ENCODE measurements at places on chromosomes 2 and 18.

- no peak for DNase-seq
Observed at GRCh38 chr18:47932190-47932589, 1.7 kb upstream of the SMAD2 start.

DNA sequence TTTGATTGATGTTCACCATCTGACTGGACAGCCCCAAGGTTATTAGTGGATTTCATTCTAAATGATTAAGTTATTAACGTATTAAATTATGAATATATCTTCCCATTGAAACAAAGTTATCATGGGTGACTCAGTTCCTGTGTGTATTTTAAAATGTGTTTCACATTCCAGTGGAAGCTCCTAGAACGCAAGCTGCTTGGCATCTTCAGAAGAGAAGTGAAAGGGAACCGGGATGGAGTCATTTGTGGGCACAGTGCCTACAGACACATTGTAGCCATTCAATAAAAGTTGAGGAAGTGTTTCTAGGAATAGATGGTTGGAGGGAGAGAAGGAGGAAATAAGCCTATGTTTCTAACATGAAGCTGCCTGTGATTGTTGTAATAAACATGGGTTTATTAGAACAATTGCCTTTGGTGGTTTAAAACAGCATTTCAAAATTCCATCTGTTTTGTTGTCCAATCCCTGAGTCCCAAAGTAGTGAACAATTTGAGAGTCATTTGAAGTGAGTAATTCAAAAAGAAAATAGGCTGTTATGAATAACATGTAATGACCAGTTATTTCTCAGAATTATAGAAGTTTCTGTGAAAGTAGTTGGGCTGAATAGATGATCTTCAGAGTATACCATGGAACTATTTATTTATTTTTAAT lies 143.5 kb downstream of the PKP4 start:
- DNase-seq, result peak; percentile 75

DNA sequence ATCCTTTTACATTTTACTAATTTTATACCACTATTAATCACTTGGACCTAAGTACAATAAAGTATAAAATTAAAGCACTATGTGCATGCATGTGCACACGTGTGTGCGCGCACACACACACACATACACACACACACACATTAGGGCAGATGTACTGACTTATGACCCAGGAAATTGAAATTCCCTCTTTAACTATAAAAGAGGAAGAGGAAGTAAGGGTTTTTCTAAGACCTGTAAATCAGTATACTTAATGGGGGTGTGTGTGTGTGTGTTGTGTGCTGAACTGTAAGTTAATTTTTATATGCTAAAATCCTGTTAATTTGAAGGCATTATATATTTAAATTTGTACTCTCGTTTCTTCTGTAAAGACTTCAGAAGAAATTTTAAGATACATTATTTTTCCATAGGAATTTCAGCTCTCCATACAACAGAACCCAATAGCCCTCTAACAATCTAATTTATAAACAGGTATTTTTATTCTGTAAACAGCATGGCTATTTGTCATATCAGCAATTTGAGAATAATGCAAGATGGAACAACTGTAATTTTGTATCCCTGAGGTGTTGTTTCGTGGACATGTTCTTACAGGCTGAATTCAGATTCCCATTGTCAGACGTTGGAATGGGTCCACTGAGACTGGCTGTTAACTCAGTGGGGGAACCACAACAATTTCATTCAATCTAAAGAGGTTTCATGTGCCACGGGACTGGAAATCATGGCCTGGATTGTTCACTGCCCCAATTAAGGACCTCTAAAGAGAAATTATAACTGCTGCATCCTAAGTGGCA lies 90.9 kb downstream of the PLA2R1 start:
- no peak for DNase-seq

DNA sequence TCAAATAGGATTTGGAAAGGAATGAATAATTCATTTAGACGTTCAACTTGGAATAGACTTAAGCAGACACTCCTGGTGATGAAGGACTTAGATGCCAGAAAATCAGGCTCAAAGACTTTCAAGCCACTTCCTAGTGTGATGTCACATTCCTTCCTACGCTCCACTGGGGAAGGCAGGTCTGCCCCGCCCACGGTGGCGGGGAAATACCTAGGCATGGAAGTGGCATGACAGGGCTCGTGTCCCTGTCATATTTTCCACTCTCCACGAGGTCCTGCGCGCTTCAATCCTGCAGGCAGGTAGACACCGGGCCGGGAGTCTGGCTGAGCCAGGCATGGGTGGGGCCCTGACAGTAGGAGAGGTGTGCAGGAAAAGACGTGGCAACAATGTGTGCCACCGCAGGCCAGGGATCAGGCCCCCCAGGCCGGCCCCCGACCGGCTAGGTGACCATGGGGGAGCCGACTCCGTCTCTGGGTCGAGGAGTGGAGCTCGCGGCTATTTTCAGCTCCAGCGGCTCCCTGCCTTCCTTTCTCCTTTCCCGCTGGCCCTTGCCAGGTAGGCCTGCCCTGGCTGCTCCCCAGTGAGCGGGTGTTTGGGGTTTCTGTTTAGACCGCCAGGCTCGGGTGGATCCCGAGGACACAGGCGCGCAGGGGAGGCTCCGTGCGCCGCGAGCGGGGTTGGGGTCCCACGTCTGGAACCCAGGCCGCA lies at the start of gene IL1RL2:
Gene IL1RL2, plus strand, starts transcription at position 233 of the 705 bp plus-strand sequence. CDS start 845 bp downstream, outside the sequence.
- no peak for DNase-seq

- DNase-seq, result no peak
Observed at GRCh38 chr2:21467910-21468309, 344.1 kb downstream of the TDRD15 start.

- no peak for DNase-seq
Observed at GRCh38 chr18:75172299-75173124, 36.4 kb downstream of the PTGR3 start.

DNA sequence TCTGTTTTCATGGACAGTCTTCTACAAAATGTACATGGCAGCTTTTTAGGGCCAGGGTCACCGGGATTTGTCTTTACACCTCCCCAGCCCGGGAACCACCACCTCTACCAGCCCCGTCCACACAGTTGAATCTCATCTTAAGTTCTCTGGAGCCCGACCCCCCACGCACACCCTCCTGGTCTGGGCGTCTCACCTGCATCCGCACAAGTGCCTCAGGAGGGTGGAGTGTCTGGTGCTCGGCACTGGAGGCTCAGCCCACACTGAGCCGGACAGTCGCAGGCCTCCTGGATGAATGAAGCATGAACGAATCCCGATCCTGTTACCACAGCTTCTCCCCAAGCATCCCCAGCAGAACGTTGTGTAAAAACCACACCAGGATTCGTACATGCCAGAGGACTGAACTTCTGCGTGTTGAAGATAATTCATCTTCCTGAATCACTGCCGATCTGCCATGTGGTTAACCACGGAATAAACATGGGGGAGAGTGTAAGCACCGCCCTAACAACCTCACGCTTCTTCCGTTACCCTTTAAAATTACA lies 162.0 kb downstream of the RTP5 start:
- no peak for DNase-seq

- DNase-seq, result peak; percentile 49
Observed at GRCh38 chr2:54239427-54239826, 16.6 kb downstream of the TSPYL6 start.

GRCh38 chr2:202529389-202529788 lies 105.4 kb upstream of the FAM117B start:
- no peak for DNase-seq

GRCh38 chr2:45438872-45439665 lies 172.0 kb downstream of the SRBD1 start:
- DNase-seq, result no peak

GRCh38 chr2:41698678-41699422 lies 349.0 kb upstream of the PKDCC start:
- DNase-seq, result no peak

DNA sequence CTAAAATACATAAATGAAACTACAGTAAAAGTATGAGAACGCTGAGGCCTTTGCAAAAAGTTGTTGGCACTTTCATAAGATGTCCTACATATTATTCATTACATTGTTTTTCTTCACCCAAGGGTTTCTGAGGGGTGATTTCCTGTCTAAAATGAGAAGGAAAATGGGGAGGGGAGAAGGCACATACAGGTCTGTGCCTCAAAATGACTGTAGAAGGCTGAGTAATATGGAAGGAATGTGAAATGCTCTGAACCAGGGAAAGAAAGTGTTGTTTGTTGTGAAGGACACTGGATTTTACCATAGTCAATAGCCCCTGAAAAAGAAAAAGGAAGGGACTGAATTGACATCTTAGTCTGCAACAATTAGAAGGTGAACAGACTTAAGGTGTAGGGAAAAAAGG lies 99.5 kb upstream of the RNF152 start:
- DNase-seq, result peak; percentile 57

- DNase-seq, result no peak
Observed at GRCh38 chr2:104404526-104404925, 449.4 kb upstream of the POU3F3 start.

- DNase-seq, result no peak
Observed at GRCh38 chr2:195343540-195343939, 313.5 kb upstream of the SLC39A10 start.

DNA sequence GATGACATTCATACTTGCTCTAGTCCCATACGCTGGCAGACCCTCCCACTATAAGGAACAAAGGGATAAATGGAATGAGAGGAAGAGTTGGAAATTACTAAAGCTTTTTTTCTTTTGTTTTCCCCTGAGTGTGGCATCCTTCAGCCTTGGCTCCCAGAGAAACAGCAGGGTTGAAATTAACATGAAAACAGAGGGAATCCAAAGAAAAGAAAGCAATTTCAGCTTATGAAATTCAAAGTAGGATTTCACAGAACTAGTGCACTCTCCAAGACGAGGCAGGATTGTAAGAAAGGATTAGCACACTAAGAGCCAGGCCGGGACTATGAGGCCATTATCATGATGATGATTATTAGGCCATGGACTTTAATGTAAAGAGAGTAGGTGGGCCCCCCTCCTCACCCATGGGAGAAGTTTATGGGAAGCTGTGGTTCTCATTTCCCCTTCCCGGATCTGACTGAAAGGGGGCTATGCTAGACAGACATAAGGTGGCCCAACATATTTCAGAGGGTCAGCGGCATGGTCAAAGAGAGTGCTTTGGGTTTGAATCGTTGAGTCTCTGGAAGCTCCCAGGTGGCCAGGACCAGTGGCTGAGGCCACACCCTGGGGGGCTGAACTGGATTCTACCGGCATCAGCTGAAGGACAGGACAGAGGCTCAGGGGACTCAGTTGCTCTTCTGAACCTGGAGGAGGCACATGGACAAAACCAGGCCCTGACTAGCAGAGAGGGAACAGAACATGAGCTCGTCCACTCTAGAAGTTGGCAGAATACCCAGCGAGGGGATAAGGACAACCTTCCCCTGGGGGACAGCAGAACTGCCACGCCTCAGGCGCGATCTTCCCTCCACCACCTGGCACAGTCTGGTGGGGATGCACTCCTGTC lies 100.1 kb upstream of the ARL4C start:
- no peak for DNase-seq

- no peak for DNase-seq
Observed at GRCh38 chr2:63050334-63051041, at the start of gene OTX1. OTX1 (plus strand) TSS chr2:63050830; CDS start chr2:63052991, 2,161 bp downstream.

GRCh38 chr18:33444709-33445108 lies 4.2 kb upstream of the CCDC178 start:
- DNase-seq, result no peak

DNA sequence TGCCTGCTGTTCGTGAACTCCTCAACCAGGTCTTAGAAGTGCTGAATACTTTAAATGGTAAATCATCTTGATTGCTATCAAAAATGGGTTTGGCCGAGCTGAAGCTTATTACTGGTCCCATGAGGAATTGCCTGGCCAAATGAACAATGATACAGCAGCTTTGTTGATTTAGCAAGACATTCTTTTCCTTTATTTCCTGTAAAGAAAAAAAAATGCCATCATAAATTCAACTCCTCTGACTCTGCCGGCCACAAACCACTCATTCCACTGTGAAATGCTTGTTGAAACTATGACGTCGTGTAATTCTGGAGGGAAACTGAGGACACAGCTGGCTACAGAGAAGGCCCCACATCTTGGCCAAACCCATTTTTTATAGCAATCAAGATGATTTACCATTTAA lies 74.2 kb upstream of the ID2 start:
- DNase-seq, result no peak

DNA sequence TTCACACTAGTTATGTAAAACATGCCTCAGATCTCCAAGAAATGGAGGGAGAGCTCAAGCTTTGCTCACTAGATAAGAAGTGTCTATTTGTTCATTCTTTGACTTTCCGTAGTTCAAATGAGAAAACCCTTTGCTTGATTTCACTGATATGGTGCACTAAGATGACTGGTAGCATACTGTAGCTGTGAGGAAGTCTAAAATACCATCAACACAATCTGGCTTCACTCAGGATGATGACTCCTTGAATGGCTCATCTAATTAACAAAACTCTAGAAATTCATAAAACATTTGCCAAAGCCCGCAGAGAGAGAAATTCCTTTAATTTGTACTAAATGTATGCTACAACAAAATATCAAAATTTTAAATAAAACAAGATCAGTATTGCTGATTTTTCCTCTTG lies 152.8 kb upstream of the STK17B start:
- no peak for DNase-seq

DNA sequence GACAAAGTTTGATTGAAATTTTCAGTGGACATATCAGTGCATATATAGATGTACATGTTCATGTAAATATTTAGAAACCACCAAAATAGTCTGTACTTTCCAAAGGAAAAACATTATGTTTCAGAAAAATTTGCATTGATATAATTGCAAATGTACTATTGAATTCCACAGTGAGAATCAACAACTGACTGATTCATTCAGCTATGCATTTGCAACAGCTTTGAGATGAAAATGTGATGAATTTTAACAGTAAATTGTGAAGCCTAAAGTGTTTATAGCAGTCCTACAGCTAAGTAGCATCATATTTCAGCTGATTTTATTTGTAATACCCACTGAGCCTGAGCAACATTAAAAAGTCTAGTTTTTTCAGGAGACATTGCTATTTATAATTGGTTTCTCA lies 1647.4 kb upstream of the DDX18 start:
- DNase-seq, result no peak

- DNase-seq, result no peak
Observed at GRCh38 chr2:46135958-46136357, 161.2 kb upstream of the EPAS1 start.

DNA sequence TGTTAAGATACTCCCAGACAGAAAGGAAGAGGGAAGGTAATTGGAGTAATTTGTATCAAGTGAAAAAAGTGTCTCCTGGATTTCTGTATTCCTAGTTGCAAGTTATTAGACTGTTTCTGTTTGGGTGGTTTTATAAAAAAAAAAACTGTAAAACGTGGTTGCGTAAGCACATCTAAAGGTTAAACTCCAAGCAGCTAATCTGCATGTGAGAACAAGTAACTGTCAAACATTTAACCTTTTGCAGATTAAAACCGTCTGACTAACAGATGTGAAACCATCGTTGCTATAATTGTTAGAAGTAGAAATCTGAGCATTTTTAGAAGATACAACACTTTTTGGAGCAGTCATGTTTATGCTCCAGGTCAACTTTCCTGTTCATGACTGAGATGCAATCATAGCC lies 72.3 kb downstream of the AFF3 start:
- peak; percentile 16 for DNase-seq

- no peak for DNase-seq
Observed at GRCh38 chr2:74366036-74366435, 14.1 kb downstream of the DCTN1 start.

DNA sequence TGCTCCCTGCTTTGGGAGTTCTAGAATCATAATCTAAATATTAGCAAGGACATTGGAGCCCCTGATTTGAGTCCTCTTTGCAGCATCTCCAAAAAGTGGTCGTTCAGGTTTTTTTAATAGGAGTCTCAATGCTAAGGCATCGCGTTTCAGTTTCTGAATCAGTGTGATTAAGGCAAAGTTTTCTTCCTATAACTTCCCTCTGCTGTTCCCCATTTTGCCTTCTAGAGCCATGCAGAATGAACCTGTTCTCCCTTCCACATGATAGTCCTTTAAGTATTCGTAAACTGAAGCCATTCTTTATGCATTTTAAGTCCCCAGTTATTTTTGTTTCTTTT lies 159.5 kb downstream of the PTGR3 start:
- DNase-seq, result no peak

Measured in fibroblast of the conjunctiva (primary cell).